Pulmonary artery endothelial cell (primary cell): ENCODE measurements at places on chromosomes 11 and 22. TPM values are rescaled to one million over a fixed set of nuclear protein-coding genes. Genes with fewer than 3 reads are reported as not detected.

DNA sequence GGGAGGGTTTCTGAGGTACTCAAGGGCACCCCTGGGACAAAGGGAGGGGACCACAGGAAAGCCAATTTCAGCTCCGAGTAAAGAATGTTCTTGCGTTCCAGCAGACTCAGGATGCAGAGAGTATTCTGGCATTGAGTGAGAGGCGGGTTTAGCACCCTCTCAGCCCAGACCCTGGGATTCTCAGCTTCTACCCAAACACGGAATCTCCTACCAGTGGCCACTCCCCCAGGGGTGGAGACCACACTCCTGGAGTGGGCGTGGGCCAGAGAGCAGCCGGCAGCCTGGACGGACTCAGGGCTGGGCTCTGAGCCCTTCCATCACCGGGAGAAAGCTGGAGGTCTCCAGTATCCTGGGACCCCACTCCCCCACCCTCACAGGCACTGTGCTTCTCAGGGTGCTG is 26.1 kb upstream of the TTLL12 start:
- DNase-seq = no peak

DNA sequence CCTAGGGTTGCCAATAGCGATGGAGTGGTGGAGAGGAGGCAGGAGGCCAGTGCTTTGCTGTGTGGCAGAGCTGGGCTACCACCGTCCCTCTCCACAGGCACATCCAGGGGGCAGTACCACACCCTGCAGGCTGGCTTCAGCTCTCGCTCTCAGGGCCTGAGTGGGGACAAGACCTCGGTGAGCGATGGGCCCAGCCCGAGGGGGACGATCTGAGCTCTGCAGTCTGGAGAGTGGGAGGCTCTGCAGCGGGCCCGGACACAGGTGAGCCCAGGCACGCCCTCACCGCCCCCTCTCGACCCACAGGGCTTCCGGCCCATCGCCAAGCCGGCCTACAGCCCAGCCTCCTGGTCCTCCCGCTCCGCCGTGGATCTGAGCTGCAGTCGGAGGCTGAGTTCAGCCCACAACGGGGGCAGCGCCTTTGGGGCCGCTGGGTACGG is 2.5 kb downstream of the PKP3 start:
- DNase-seq = no peak

The PRODH gene
- total RNA-seq = not detected in 2 replicates

GRCh38 chr11:116553482-116553881 is 219.3 kb downstream of the BUD13 start:
- no peak for DNase-seq

GRCh38 chr22:38176170-38176741 is 5.4 kb downstream of the PLA2G6 start:
- DNase-seq = peak; percentile 100

The SCGB1D2 gene
- not detected in 2 replicates for total RNA-seq

The TMEM191B gene
- 0.92 TPM in 1 of 2 replicates, not detected in the other for total RNA-seq

The ZNF280B gene
- total RNA-seq = 0.28 and 0.46 TPM in 2 replicates

The SLC17A6 gene
- total RNA-seq = not detected in 2 replicates

GRCh38 chr11:114771172-114771571 is 92.8 kb downstream of the NXPE2 start:
- no peak for DNase-seq

DNA sequence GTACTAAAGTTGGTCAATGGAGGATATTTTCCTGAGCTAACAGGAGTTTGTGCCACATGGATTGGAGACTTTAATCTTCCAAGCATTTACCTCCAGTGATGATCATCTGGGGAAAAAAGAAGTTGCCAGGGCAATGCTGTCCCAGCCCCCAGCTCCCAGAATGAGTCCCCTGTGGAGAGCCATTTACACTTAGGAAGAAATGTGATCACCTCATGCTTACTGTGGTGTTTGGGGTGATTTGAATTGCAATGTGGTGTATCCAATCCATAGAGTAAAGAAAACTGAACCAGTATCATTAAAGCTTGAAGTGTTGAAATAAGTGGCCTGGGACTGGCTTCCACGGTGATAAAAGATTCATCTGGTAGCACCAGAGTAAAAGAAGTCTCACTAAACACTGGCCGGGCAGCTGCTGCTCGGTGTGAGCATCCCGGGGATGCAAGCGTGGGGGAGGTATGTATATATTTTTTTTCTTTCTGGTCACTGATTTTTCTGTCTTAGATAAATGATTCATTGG is 117.2 kb upstream of the NTM start:
- no peak for DNase-seq
